ENCODE measurements at places on chromosomes 5 and 9.

DNA sequence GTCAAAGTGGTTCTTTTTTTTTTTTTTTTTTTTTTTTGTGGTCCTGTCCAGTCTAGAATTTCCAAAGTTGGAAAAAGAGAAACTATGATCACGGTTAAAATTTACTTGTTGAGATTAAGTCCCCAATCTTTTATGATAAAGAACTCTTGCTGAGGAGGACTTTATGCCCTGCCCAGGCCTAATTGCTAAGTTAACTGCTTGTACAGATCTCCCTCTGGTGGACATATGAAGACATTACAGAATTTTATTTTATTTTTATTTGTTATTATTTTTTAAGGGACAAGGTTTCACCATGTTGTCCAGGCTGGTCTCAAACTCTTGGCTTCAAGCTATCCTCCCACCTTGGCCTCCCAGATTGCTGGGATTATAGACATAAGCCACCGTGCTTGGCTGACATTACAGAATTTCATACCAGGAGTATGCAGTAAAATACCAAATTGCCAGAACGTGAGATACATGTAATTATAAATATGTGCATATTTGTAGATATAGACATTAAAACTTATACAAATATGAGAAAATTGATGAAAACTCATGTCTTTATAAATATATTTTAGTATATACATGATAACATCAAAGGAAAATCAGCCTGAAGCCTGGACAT, 91.2 kb downstream of the RFK start:
- no peak for DNase-seq

- DNase-seq: no peak
Observed at GRCh38 chr9:69674716-69675438, 2.7 kb upstream of the APBA1 start.

DNA sequence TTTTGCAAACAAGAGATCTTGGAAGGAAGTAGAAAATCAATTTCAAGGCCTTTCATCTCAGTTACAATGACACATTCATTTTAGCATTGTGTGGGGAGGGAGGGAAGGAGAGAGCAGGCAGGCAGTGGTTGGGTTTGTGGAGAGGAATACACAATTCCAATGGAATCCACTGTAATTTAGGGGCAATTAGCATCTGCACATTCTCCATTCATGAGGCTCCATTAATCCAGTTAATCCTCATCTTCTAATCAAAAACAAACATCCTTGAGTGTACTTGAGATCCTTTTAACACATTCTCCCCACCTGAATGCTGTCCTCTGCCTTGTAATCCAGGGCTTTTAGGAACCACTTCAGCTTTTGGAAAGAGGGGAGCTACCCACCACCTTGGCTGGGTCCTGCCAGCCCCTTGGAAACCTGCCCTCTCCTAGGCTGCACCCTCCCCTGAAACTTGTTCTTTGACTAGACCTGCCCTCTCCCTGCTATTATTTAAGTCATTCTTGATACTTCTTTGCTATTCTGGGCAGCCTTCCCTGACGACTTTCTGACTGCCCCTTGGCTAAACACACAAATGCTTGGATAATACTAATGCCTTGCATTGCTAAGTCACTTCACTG, 271.2 kb downstream of the SLIT3 start:
- DNase-seq: no peak

- no peak for DNase-seq
Observed at GRCh38 chr5:7320701-7321301, 75.1 kb upstream of the ADCY2 start.

GRCh38 chr5:151624476-151624875, 33.3 kb upstream of the FAT2 start:
- no peak for DNase-seq

DNA sequence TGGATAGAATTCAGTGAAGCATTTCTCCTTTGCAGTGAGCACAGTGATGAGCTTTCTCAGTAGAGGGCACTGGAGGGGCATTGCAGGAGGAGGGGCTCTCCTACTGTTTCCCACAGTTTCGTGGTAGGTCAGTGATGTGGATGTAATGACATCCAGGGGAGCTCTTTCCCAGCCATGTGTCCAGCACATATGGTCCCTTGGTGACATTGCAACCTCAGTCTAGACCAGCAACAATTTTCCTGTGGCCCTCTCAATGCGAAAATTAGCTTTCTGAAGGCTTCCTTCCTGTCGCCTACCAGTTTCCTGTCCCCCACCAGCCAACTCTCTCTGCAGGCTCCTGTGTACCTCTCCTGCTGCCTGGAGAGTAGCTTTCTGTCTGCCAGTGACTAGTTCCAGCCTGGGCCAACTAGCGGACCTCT, 6.9 kb upstream of the PDCL start:
- DNase-seq: no peak

GRCh38 chr9:100370064-100370723, 17.5 kb upstream of the TEX10 start:
- DNase-seq: no peak

- no peak for DNase-seq
Observed at GRCh38 chr5:159416438-159416837, 86.2 kb upstream of the IL12B start.

DNA sequence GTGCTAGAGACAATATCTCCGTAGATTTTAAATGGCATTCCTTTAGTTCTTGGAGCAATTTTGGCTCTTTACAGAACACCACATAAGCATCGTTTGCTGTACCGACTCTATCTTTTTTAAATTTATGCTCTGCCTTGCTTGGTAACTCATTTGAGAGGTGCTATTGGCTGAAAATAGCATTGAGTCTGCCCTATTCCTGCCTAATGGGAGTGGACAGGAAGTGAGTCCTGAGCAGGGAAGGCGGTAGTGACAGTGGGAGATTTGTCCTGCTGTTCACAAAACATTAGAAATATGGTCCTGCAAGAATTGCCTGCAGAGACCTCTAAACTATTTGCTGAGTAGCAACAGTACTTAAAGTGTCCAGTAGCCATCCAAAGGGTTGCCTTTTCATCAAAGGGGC, 115.2 kb upstream of the IFNE start:
- no peak for DNase-seq

DNA sequence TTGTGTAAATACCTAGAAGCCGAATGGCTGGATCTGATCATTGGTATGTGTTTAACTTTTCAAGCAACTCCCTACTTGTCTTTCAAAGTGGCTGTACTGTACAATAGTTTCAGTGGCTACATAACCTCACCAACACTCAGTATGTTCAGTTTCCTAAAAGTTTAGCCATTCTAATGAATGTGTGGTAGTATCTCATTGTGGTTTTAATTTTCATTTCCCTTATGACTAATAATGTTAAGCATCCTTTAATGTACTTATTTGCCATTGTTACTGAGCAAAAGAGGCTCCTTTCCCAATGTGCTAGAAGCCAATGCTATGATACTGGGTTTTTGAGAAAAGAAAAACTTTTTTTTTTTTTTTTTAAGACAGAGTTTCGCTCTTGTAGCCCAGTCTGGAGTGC, 27.8 kb upstream of the ALDOB start:
- no peak for DNase-seq

GRCh38 chr5:116135344-116135743, 50.5 kb downstream of the COMMD10 start:
- no peak for DNase-seq

DNA sequence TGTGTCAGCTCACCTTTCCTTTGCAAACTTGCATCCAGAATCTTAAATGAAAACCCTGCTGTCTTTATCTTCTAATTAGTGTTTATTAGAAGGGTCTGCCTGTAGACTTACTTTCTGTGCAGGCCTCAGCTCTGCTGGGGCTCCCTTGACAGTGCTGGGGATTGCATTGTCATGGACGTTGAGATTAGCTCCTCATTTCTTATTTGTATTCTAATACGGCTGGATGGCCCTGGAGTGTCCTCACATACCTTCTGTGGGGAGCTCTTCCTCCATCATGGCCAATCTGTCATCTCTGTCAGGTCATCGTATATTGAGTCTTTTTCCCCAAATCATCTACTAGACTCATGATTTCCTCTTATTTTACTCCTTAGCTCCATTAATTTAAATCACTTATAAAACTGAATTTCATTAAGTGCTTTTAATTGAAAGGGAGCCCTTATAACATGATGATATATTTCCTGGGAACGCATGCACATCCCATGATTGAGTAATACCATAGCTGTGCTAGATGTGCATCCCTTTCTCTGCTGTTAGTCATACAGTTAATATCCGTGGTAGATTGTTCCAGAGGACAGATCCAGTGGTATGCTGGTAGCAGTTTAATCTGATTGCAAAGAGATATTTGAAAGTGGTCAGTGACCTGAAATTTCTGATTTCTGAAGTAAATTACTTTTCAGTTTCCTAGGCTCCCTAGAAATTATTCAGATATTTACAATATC, 61.6 kb downstream of the ICE1 start:
- DNase-seq: no peak

- no peak for DNase-seq
Observed at GRCh38 chr5:135013947-135014570, 20.0 kb downstream of the PITX1 start.

DNA sequence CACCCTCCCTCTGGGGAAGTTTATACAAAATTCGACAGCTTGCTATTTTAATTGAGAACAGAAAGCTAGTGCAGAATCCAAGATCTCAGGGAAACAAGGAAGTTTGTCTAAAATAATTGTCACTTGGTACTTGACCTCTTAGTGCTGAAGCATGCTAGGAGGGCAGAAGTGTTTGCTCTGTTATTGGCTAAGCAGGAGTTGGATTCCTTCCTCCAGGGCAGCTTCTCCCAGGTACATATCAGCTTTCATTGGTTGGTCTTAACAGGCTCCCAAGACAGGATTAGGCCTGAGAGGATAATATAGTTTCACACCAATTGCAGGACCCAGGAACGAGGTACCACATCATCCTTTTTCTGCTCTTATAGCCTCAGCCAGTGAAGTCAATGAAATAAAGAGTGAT, 432.8 kb downstream of the IRX1 start:
- DNase-seq: no peak
